Uterus (tissue), 4 donors: ENCODE measurements at places on chromosomes 2 and 18.

GRCh38 chr18:60593249-60593648 is 220.7 kb upstream of the MC4R start:
- DNase-seq: no peak

GRCh38 chr2:69612200-69612599 is 31.3 kb downstream of the AAK1 start:
- no peak for DNase-seq

DNA sequence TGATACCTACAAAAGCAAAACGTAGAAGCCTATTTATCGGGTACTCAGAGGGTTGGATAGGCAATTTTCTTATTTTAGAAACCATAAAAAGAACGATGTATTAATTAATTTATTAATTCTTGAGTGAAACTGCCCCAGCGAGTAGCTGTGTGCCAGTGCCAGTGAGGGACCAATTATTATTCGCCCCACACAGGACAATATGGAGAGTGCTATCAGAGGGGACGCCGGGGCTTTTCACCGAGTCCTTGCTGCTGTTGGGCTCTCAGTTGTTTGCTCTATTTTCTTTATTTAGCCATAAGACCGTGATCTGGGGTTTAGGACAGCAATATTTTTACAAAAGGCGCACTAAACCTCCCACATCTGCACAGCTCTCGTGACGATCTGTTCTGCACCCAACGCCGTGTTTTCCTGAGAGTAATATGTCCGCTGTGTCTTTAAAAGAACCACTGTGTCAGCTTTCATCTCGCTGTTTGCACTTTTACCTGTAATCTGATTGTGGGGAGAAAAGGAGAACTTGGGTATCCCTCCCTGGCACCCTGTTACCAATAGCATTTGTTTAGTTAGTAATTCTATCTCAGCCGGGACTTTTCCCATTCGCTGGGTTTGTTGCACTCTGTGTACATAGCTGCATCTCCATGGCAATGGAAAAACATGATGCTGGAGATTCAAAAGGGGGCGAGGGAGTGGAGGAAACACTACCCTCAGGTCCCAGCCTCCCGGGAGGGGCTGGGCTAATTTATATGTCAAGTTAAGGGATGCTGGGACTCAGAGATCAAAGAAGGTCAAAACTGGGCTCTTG is 30.1 kb upstream of the ZNF516 start:
- peak; percentile 61 for DNase-seq

- no peak for DNase-seq
Observed at GRCh38 chr2:60834270-60834717, 47.1 kb upstream of the REL start.

- no peak for DNase-seq
Observed at GRCh38 chr2:223055140-223055539, 3.1 kb downstream of the KCNE4 start.

DNA sequence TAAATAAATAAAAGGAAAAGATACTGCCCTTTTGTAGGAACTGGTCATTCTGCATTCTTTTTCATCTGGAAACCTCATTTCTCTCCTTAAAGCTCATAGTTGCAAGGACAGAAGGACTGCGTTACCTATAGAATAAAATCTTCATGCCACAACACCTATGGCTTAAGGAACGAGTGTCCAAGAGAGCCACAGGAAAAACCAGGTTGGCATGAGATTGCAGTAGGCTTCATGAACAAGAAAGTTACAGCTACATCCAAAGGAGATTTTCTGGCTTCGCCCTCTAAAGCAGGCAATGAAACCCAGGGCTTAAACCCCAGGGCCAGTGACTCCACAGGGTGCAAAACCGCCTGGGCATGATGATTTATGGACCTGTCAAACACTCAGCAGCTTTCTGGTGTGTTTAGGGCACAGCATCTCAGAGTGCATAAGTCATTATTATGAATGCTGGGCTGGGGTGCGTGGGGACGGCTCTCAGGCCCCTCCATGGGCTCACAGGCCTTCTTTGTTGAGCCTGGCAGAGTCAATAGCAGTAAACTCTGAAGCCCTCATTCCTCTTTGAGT is 30.7 kb upstream of the PIEZO2 start:
- DNase-seq: no peak

- no peak for DNase-seq
Observed at GRCh38 chr2:227339098-227339599, 14.1 kb downstream of the MFF start.

- DNase-seq: no peak
Observed at GRCh38 chr2:44093970-44094369, 74.7 kb upstream of the PPM1B start.
